Activated CD4-positive, CD25-positive, alpha-beta regulatory T cell treated with anti-CD3 and anti-CD28 coated beads, Interleukin-2, amount 50 U/mL, for 24 hours (primary cell): ENCODE measurements at places on chromosomes 13 and 19.

DNA sequence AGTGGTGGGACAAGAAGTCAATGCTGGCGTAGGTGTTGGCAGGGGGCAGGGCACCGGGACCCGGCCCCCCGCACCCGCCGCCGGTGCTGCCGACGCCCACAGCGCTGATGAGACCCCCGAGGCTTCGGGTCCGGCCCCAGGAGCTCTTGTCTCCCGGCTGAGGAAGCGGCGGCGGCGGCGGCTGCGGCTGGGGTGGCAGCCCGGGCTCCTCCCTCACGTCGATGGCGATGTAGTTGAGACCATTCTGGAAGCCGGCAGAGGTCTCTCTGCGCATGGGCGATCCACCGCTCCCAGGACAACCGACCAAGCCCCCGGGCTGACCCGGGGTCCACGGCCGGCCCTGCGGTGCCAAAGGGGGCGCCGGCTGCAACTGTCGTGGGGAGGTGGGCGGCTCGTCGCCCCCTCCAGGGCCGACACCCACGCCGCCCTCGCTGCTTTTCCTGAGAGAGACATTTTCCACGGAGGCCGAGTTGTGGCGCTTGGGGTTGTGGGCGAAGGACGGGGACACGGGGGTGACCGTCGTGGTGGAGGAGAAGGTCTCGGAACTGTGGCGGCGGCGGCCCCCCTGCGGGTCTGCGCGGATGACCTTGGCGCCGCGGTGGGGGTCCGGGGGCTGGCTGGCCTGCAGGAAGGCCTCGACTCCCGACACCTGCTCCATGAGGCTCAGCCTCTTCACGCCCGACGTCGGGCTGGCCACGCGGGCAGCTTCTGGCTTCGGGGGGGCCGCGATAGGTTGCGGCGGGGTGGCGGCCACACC lies 4.1 kb downstream of the IRS2 start:
- no peak for ATAC-seq

DNA sequence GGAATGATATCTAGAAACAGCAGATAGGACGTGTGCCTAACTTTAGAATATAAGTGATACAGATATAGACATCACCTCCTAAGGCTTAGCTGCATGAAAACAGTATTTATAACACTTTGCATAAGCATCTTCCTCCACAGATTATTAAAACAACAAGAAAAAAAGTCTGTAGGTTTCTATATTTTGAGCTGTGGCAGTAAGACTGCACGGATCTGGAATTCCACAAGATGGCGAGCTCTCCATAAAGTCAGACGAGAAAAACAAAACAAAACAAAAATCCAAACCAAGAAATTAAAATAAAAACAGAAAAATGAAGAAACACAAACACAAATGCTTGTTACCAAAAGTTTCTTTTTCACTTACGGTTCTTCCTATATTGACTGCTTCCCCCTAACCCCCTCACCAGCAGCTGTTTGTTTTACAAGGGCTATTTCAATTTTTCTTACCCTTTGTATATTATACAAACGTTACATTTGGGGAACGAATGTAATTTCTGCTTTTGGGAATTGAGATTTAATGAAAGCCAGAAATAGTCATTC lies 285.8 kb downstream of the MYO16 start:
- ATAC-seq, result no peak

DNA sequence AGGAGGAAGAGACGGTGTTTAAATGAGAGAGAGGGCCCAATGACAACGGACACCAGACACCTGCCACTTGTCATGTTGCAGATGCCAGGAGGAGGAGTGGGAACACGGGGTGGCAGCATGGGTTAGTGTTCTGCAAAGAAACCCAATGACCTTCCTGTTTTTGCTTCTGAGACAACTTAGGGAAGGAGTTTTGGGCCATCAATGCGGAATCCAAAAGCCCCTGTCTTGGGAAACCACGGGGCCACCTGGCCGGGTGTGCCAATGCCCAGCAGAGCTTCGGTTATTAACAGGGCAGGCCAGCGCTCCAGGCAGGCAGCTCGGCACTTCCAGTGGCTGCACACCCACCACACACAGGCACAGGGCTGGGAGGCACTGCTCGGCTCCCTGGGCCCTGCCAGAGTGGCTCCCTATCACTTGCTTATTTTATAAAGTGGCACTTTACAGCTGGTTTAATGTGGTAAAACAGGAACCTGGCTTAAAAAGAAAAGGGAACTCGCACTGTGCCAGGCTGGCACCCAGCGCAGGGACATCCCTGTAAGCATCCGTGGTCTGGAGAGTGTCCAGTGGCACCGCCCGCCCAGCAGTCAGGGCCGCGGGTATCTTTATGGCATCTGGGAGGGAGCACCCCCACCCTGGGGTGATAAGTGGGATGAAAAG lies 19.1 kb downstream of the ELL start:
- no peak for ATAC-seq

DNA sequence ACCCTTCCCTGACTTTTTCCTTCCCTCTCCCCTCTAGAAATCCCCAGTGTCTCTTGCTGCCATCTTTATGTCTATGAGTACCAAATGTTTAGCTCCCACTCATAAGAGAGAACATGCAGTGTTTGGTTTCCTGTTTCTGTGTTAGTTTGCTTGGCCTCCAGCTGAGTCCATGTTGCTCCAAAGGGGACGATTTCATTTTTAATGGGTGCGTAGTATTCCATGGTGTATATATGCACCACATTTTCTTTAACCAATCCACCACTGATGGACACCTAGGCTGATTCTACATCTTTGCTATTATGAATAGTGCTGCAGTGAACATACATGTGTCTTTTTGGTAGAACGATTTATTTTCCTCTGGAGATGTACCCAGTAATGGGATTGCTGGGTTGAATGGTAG lies 123.8 kb downstream of the UGGT2 start:
- ATAC-seq, result no peak

DNA sequence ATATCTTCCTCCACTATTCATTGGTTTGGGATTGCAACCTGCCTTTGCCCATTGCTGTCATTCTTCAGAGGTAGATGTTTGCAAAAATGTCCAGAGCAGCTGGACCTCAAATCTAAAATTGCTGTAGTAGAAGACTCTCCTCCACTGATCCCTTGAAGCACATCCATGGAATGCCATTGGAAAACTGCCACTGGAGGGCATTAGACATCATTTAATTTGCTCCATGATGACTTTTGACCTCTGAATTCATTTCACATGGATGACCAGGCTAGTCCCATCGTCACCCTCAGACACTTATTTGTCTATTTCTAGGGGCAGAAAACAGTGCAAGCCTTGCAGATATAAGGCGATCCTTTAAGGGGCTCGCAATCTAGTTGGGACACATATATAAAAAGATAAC lies 33.9 kb upstream of the FLT1 start:
- ATAC-seq, result no peak

DNA sequence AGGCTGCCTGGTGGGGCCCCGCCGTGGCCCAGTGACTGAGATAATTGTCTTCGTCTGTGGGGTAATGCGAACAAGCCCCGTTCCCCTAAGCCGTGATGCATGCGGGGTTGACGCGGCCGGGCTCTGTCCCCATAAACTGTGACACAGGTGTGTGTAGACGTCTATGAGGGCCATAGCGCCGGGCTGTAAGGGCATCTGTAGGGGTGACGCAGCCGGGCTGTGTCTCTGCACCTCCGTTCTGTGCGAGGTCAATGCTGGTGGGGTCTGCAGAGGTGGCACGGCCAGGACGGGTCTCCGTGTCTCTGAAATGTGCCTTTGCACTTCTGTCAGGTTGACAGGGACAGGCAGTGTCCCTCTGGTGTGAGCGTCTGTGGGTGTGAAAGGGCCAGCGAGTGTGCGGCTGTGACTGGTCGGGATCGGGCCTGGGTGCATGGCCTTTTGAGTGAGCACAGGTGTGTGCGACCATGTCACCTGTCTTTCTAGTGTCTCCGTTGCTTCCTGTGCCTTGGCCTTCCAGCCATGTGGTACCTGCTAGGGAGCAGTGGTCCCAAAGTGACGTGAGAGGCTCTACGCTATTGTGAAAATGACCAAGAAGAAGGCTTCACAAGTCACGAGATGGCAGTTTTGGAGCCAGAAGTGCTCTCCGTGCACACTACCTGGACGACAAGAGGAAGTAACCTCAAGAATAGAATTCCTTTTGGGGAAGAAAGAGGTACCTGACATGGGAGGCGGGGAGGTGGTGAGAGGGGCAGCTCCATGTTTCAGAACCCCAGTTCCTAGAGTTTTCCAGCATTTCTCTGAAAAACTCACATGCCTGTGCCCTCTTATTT lies 16.4 kb upstream of the ZNF331 start:
- ATAC-seq, result no peak

DNA sequence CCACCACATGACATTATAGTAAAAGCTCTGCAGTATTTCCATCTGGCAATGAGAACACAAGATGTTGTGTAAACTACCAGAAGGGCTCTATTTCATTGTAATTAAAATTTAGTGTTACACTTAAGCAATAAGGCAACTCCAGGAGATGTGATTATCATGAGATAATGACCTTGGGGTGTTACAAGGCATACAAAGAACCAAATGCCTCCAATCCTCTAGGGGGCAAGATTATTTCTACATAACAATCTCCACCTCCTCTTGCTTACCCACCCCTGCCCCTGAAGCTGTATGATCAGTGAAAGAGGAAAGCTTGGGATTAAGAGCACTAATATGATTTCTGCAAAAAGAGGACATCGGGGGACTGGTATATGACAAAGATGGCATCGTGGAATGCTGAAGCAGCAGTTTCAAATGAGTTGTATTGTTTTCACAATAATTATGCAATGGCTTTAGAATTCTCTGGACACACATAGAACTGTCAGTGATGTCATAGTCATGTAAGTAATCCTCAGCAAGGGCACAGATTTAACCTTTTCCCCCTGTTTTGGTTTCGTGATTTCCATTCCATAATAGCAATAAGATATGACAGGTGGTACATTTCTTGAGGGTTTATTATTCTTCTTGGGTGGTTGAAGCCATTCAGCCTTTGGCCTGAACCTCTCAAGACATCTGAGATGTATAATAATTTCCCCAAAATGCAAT lies 295.3 kb downstream of the MZT1 start:
- ATAC-seq, result no peak

DNA sequence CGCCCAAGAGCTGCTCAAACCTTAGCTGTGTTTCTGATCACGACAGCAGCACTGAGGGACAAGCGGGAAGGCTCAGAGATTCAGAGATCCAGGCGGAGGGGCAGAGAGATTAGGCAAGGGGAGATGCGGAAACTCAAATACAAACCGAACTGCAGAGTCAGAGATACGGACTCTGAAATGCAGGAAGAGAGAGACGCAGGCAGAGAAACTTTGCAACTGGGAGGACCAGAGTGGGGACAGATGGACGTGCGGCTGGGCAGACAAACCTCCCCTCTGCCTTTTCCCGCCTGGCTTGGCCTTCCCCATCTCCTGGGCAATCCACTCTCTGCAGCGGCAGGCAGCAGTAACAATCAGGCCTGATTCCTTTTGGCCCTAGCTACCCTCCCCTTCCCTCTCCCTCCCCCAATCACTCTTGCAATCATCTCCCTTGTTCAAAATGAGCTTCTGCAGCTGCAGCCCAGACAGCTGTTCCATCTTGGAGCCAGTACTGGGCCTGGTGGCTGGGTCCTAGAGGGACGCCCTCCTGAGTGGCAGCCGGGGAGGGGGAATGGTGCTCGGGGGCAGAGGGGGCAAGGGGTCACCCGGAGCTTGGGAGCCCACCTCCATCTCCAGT lies 29.7 kb downstream of the OLFM2 start:
- ATAC-seq, result no peak

- ATAC-seq, result no peak
Measured at GRCh38 chr13:85632526-85633195, 166.6 kb downstream of the SLITRK6 start.

DNA sequence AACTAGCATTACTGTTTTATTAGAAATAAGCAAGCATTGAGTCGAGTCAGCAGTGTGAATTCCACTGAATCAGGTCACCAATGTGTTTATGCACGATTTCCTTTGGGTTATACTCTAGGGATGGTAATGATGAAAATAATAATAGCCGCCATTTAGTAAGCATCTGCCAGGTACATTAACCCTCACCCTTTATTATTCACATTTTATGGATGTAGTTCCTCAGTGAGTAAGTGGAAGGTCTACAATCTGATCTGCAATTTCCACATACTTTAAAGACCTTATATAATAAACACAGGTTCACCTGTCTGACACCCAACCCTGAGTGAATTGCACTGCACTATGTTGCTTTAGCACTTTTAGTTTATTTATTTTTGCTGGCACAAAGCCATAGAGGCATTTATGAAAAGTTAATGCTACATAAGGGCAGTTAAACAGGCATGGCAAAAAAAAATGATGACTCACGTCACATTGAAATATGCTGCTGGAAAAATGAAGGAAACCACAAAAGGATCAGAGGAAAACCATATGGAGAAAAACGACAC lies 122.4 kb downstream of the TRPC4 start:
- no peak for ATAC-seq

DNA sequence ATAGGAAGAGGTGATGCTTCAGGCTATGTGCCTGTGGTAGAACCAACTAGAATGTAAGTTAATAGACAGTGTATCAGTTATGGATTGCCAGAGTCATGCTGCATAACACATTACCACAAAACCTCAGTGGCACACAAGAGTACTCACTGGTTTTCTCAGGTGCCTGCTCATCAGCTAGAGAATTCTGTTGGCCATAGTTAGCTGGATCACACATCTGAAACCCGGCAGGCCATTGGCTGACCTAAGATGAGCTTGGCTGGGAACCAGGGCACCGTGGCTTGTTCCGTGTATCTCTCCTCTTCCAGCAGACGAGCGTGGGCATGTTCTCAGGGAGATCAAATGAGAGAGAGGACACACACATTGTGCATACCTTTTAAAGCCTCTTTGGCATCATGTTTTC lies 76.7 kb downstream of the TEX26 start:
- no peak for ATAC-seq

DNA sequence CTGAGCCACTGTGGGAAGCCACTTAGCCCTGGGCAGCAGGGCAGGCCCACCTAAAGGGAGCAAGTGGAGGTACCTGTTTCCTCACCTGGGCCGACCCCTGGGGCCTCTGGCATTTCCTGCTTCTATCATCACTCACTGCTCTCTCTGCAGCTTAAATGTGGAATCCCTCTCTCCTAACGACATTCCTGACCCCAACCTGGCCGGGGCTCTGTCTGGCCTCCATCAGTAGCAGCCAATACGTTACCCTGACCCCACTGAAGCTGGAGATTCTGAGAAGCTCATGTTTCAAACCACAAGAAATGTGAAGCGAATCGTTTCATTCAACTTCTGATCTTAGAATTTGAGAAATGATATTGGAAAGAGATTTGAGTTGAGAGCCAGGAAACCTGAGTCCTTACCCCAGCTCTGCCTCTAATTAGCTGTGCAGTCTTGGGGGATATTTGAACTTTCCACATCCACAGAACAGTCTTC lies 39.9 kb downstream of the DOCK9 start:
- ATAC-seq, result no peak

GRCh38 chr19:19619181-19619848 lies 828 bp upstream of the PBX4 start:
- ATAC-seq, result no peak

GRCh38 chr19:19532806-19533701 lies 4.3 kb downstream of the YJEFN3 start:
- ATAC-seq, result no peak

DNA sequence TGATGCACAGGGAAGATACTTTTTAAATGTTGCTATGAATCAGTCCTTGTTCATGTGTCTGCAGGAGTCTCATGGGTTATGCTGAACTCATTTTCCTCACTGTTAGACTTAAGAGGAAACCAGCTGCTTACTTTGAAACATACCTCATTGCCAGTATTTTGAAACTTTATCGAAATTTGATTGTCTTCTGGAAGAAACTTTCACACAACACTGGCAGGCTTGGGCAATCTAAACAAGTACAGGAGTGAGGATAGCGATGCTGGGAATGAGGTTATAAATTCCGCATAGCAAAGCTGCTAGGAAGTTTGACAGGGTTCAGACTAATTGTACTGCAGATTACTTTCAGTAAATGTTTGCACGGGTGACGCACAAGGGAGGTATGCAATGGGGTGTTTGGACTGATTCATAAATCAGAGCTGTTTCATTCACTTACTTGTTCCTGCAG lies 245.7 kb downstream of the DNAJC15 start:
- ATAC-seq, result no peak

GRCh38 chr13:20711301-20712044 lies 8.0 kb downstream of the IL17D start:
- ATAC-seq, result no peak
